Suppressor macrophage treated with lipopolysaccharide for 1 hour (primary cell): ENCODE measurements at places on chromosomes 1 and 21.

GRCh38 chr1:154589780-154590179 lies 18.2 kb downstream of the ADAR start:
- no peak for DNase-seq

DNA sequence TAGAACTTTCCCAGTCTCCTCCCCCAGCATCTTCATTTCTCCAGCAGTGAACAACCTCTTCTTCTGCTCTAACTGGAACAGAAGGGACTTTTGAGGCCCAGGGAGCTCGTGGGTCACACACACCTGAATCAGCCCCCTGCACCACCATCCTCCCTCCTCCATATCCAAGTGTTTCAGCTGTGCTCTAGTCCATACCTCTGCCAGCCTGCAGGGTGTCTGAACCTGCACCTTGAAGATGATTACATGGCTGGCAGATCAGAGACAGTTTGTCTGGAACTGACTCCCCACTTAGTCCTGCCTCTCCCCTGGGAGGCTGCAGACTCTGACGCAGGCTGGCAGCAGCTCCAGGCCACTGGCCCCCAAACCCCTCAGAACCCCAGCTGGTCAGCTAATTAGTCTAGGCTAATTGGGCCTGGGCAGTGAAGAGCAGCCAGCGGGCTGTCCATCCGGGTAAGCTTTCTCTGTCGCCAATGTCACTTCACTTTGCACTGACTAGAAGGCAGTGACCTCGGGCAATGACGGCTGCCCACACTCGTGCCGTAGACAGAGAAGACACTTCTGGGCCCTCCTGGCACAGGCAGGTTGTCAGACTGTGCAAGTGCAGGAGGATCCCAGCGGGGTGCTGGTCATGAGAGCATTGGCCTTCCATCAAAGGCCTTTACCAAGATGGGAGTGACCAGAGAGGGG lies 12.2 kb downstream of the CAMK1G start:
- no peak for DNase-seq

GRCh38 chr1:21620496-21620895 lies 48.7 kb downstream of the RAP1GAP start:
- no peak for DNase-seq

DNA sequence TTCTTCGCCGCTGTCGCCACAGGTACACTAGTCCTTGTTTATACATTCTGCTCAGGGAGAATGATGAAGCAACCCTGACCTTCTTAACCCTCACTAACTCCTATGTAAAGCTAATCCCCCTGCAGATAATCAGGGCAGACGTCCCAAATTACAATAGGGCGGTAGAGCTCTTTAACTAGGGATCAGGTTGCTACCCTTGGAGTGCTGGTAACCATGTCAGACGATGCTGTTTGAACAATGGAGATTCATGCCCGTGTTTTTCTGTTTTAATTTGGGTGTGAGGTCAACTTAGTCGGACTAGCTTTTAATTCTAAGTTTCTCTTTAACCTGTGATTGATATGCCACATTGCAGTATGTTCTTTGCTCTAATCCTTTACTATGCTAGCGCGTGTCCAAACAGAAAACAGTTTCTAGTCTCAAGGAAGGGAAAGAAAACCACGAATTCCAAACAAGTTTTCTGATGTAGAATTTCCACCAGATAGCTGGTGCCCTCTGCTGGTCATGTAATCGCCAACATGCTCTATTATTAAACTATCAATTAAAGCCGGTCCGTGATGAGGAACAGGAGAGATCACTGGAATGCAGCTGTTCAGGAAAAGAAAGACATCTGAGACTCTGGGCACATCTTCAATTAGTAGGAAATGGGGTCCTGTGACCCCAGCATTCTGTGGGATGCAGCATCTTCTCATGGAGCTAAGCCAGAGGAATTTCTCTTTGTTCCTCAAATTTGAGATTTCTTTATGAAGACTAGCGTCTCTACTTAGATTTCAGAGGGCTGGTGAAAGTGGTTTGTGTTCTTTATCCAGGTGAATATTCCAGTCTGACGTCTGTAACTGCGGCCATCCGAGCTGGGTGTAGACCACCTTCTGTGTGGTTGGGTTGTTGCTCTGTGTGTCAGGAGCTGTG lies 18.3 kb upstream of the VAMP3 start:
- DNase-seq: peak; percentile 79

- no peak for DNase-seq
Observed at GRCh38 chr21:16792101-16792500, 720.7 kb upstream of the CXADR start.

GRCh38 chr1:219171192-219171935 lies 2.3 kb upstream of the LYPLAL1 start:
- no peak for DNase-seq

DNA sequence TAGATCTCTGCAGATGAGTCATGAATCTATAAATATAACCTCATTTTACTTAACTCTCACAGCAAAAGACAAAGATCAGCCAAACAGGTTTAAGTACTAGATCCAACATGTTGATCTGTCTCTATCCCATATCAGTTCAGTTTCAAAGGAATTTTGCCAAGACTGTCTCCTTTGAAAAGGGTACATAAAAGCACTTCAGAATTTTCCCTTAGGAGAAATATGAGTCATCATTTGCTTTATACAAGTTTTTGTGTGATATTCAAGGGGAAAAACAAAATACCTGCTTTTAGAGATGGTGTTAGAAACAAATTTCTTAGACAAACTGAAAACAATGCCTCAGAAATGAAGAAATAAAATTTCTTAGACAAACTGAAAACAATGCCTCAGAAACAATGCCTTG lies 73.5 kb upstream of the LRRC7 start:
- DNase-seq: no peak

DNA sequence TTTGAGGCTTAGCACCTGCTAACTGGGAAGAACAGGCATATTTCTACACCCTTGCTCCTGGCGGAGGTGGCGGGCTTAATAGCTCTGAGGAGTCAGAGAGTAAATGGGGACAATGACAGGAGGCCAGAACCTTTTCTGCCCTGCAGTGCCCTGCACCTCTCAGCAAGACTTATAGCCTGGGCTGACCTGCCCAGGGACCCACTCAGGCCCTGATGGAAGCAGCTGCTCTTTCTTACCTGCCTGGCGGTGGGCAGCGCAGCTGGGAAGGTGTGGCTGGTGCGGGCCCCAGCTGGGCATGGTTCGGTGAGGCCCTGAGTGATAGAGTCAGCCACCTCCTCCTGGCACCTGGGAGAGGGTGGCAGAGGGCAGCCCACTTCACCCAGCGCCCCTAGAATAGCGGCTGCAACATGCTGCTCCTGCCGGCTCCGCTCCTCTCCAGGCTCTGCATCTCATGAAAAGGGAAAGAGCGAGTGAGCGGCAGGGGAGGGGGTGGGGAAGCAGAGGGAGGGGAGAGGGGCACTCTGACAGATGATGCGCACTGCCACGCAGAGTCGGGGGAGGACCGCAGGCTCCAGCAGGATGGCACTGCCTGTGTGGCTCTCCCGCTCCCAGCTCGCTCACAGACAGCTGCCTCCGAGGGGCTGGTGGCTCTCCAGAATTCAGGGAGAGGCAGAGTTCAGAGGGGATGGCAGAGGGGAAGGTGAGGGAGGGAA lies at the start of gene RGS8:
TSS of gene RGS8 (minus strand) at position 472 of the 713 bp plus-strand sequence. CDS start 14,938 bp downstream, outside the sequence.
- DNase-seq: no peak

GRCh38 chr1:88175120-88175630 lies 508.9 kb upstream of the PKN2 start:
- DNase-seq: no peak

DNA sequence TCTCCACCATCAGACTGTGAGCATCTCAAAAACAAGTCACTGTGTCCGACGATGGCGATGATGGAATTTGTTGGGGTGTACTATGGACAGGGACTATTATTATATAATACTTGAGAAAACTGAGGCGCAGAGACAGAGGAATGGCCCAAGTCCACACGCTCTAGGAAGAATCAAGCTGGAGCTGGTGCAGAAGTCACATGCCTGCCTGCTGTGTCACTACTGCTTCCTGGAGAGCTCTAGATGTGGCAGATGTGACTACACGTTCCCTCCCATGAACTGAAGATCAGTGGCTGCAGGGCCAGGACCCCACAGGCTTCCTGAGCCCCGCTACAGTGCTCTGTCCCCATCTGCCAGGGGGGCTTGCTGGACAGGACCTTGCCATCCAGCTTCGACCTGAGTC lies 56.9 kb downstream of the TRABD2B start:
- no peak for DNase-seq

DNA sequence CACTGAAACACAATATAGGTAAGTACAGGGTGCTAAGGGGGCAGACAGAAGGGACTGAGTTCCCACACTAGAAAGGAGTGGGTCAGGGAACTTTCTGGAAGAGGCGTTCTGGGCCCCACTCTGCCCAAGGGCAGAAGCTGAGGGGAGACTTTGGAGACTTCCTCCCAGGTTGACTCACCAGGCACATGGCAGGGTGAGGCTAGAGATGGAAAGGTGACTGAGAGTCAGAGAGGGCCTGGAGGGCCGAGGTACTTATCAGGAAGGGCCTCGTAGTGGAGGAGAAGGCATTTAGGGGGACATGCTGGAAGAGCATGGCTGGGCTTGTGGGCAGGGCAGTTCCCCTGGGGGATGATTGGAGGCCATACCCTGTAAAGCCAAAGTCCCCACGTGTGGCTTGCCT lies 159.9 kb upstream of the JUN start:
- DNase-seq: peak; percentile 30

DNA sequence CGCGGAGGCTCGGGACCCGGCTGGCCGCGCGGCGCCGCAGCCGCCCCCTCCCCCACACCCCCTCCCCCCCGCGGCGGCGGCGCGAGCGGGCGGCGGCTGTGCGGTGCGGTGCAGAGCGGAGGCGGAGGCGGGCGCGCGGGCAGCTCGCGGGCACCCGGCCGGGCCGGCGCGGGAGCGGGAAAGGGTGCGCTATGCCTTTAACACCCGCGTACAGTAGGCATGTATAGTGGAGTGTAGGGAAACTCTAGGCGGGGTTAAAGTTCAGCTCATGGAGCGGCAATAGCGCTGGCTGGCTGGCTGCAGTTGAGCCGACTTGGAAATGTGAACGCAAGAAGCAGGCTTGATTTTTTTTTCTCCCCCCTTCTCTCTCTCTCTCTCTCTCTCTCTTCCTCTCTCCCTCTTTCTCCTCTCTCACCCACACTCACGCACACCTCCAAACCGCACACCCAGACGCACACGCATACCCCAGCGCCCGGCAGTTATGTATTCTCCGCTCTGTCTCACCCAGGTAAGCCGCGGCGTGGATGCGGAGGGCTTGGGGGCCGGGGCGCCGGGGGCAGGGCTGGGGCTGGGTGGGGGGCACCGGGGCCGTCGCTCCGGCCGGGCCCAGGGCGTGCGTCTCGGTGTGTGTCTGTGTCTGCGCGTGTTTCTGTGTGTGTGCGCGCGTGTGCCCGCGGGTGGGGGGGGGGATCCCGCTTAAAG lies at the start of gene NFIA:
TSS of gene NFIA (plus strand) at position 251 of the 702 bp plus-strand sequence.
- DNase-seq: peak; percentile 72

GRCh38 chr1:32068957-32069588 lies 3.7 kb upstream of the TMEM39B start:
- DNase-seq: peak; percentile 46

DNA sequence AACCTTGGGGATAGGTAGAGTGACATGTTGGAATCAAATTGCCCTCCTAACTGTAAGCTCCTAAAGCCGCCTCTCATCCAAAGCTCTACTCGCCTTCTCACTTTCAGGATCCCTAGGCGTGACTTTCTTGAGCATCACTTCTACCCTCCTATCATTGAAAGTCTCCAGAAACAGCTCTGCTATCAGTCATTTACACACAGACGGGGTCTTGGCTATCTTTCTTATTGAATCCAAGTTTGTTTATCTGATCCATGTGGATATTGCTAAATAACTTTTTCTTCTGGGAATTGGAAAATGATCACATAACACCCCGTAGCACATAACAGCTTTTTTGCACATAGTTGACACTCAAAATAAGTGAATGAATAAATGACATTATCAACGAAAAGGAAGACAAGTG lies 216.4 kb upstream of the KIAA0040 start:
- DNase-seq: no peak

- no peak for DNase-seq
Observed at GRCh38 chr1:5934058-5934884, 58.0 kb downstream of the NPHP4 start.

- no peak for DNase-seq
Observed at GRCh38 chr1:30037251-30038118, 685.9 kb downstream of the MATN1 start.

DNA sequence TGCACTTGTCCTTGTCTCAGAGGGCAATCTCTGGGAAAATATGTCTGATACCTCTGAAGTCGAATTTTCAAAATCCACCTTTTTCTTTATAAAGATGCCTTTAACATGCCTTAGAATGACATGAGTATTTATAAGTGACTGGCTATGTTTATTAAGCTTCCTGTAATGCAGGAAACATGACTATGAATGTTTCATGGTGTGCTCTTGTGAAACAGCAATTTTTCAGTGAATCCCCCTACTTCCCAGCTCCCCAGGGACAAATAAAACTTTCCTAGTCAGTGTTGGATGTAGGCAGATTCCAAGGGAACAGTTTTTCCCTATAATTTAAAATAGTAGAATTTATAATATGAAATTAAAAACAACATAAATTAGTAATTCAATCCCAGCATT lies 437.0 kb downstream of the LMO4 start:
- no peak for DNase-seq

GRCh38 chr1:183915625-183916510 lies 110.9 kb downstream of the RGL1 start:
- DNase-seq: peak; percentile 95
